Stimulated activated CD4-positive, alpha-beta T cell treated with anti-CD3 and anti-CD28 coated beads, Interleukin-1b, Interleukin-23, amount 100 ng/mL, for 1 hour (primary cell): ENCODE measurements at places on chromosomes 3 and 15.

DNA sequence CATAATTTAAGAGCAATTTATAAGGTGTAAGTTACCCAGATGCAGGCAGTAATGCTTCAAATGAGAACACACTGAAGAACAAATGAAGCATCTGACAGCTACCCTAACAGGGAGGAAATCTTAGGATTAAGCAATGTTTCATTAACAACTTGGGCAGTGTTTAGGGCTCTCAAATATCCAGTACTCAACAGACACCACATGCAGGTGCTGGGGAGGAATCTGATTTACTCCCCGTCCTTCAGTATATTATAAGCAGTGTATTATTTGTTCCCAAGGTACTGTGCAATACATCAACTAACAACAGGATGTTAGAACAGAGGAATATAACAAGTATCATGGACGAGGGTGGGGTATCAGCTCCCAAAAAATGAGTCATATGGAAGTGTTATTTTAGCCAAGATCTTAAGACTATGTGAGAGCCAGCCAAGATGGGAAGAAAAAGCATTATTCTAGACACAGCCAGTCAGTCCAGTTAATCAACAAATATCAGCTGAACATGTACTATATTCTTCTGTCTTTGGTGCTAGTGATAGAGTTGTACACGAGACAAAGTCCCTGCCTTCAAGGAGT is 20.4 kb downstream of the BTBD1 start:
- DNase-seq: no peak

- no peak for DNase-seq
Observed at GRCh38 chr3:354432-354831, 157.9 kb downstream of the CHL1 start.

DNA sequence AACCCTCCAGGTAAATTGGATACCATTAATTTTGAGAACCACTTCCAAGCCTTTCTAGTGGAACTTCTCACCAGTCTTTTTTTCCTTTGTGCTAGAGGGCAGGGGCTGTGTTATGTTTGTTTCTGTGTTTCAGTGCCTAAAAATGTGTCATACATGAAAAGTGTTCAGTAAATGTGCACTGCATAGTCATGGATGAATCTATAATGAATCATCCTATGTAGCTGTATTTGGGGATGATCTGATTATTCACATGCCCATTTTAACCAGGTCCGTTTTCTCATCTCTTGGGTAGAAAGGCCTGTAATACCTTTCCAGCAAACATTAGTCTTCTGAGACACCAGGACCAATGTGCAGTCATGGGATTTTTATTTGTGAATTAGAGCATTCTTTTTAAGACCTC is 583.0 kb upstream of the GOLIM4 start:
- no peak for DNase-seq

DNA sequence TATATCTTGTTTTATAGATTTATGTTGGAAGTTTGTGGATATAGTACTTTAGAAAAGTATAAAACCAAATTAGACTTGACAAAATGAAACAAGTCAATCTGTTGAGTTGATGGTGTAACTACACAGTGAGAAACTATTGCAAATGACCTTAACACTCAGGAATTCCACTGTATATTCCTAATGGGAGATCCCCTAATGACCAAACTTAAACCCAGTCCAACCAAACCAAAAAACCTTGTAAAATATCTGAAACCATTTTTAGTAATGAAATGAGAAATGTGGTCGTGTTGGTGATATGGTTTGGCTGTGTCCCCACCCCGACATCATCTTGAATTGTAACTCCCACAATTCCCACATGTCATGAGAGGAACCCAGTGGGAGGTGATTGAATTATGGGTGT is 31.9 kb upstream of the ATP13A3 start:
- no peak for DNase-seq

- no peak for DNase-seq
Observed at GRCh38 chr3:77081240-77081661, 41.4 kb downstream of the ROBO2 start.

GRCh38 chr3:18049096-18049495 is 306.7 kb upstream of the TBC1D5 start:
- DNase-seq: no peak

DNA sequence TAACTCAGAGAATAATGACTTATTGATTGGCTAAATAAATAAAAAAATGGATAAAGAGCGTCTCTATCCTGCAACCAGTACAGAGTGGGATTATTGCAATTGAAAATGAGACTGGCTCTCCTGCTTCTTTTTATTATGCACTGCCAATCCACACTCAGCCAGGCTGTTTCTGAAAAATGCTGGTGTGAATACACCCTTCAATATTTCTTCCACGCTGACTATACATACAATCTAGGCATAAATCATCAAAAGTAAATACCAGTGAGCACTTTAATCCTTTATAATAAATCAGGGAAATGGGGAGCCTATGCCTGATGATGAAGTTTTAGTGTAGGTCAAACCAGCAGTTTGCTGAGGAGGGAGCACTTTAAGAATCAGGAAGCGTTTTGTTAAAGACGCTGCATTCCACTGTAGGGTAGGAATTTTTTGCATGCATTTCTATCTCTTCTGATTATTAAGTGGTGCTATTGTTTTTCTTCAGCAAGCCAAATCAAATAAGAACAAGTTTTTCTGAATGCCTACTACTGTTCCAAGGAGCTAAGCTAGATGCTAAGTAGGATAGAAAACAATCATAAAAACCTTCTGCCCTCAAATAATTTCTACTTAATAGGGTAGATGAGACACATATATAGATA is 781.5 kb downstream of the TBL1XR1 start:
- DNase-seq: no peak

- no peak for DNase-seq
Observed at GRCh38 chr3:168123201-168124176, 27.8 kb upstream of the GOLIM4 start.

GRCh38 chr15:85870216-85871014 is 75.7 kb upstream of the KLHL25 start:
- DNase-seq: no peak

DNA sequence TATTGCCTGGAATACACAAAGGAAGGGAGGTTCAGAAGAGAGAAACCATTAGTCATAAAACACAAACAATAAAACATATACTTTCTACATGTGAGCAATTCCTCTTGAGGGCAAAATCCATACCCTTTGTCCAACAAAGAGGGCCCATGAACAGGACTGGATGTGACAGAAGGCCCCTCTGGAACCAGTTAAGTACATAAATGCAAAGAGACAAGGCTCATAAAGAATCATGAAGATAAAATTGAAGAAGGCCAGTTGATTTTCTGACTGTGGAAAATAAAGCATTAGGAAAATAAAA is 58.3 kb upstream of the CPOX start:
- DNase-seq: no peak

- DNase-seq: no peak
Observed at GRCh38 chr3:94787734-94788270, 724.9 kb downstream of the NSUN3 start.

DNA sequence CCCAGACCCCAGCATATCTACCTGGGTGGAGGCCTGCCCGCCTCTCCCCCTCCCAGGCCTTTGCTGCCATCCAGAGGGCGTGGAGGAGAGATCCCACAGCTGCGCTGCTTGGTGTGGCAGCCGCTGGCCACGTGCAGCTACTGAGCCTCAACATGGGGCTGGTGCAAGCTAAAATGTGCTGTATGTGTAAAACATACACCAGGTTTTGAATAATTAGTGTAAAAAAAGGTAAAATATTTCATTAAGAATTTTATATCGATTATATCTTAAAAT is 95.8 kb downstream of the SEC22A start:
- no peak for DNase-seq

- DNase-seq: no peak
Observed at GRCh38 chr15:68417897-68418296, 14.1 kb downstream of the ITGA11 start.

DNA sequence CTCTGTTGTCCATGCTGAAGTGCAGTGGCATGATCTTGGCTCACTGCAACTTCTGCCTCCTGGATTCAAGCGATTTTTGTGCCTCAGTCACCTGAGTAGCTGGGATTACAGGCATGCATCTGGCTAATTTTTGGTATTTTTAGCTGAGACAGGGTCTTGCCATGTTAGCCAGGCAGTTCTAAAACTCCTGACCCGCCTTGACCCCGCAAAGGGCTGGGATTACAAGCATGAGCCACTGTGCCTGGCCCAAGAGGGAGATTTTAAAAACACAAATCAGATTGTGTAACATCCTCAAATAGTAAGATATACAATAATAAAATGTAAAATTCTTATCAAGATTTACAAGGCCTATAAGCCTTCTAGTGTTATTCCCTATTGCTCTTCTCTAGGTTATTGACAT is 62.5 kb upstream of the PHLDB2 start:
- DNase-seq: no peak

DNA sequence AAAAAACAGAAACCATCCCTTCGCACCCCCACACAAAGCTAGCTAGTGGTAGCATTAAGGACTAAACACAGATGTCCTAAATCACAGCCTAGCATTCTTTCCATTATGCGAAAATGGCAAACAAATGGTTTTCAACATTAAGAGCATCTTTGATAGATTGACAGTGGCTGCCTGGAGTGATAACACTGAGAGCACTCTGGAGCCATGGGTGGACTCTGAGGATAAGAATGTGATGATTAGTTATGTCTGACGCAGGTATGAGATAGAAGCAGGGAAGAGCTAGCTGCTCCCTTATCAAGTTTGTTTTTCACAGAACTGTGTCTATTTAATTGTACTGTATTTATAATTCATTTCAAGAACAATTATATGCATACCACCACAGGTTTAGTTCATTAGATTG is 142.9 kb downstream of the PDZRN3 start:
- no peak for DNase-seq

DNA sequence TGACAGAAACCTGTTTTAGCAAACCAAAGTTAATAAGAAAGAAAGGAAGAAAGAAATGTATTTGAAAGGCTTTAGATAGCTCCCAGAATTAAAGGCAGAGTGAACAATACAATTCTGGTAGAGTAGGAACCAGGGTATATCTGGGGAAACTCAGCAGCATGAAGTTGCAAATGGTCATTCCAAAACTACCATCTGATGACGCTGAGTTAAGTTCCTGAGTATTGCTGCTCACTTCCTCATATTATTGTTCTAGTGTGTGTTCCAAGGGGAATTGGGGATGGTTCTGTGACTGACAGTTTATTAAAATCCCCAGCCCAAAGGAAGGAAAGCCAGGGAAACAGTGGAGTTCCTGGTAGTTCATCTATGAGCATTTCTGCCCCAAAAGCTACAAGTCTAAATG is 88.3 kb upstream of the FRMD4B start:
- DNase-seq: no peak

GRCh38 chr3:182078316-182078715 is 366.6 kb downstream of the SOX2 start:
- no peak for DNase-seq
